ENCODE measurements at places on chromosomes 2 and 18. TPM values are rescaled to one million over a fixed set of nuclear protein-coding genes. Genes with fewer than 3 reads are reported as not detected.

GRCh38 chr2:127630096-127630863 lies 15.7 kb upstream of the GPR17 start:
- H3K36me3 ChIP-seq: no peaks in the 10 kb centered on the region
- no peak for DNase-seq
- no peak overlapping the region for H3K27ac ChIP-seq
- peaks cover 5% of the 10 kb centered on the region for H3K4me1 ChIP-seq
- no peaks in the 10 kb centered on the region for H3K27me3 ChIP-seq

- DNase-seq: no peak
- H3K4me3 ChIP-seq: no peak overlapping the region
- H3K36me3 ChIP-seq: no peaks in the 10 kb centered on the region
- peaks cover 10% of the 10 kb centered on the region for H3K4me1 ChIP-seq
Observed at GRCh38 chr18:272650-273049, 4.8 kb upstream of the THOC1 start.

DNA sequence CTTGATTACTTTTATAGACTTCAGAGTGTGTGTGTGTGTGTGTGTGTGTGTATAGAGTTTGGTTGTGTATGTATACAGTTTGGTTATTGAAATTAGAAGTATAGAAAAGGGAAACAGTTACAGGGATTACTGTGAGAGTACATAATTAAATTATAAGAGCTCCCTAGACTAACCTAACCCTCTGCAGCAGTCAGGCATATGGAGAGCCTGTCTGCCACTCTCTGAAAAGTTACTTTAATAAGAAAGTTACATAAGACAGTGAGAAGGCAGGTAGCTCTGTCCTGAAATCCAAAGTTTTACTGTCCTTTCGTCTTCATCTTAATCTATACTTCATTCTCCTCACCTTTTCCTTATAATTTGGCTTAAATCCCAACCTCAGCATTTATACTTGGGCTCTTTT lies 71.5 kb upstream of the EPB41L5 start:
- no peak for DNase-seq
- no peaks in the 10 kb centered on the region for H3K27me3 ChIP-seq
- H3K4me3 ChIP-seq: no peak overlapping the region

The ST8SIA5 gene
- not detected for total RNA-seq

The MARCHF4 gene
- total RNA-seq: not detected

The SH2D6 gene
- 1.5 TPM for total RNA-seq

Data from CD4-positive, alpha-beta memory T cell (primary cell).